ENCODE measurements at places on chromosomes 3 and 15. TPM values are rescaled to one million over a fixed set of nuclear protein-coding genes. Genes with fewer than 3 reads are reported as not detected.

GRCh38 chr3:141431411-141432378, 55.1 kb upstream of the RASA2 start:
- no peak for DNase-seq

DNA sequence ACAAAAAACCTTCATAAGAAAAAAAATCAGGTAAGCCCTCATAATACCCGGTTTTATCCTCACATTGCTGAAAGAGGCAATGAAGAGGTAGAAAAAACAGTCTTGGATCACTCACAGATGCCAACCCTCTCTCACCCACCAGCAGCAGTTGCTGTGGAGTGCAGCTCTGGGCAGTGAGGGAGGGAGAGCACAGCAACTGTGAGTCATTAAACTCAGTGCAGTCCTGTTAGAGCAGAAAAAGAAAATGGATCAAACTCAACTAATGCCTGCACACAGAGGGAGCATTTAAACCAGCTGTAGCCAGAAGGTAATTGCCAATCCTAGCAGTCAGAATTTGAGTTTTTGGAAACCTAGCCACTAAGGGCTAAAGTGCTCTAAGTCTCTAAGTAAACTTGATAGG, 1050.6 kb upstream of the ALCAM start:
- DNase-seq: no peak

GRCh38 chr15:81901319-81901718, 144.5 kb downstream of the MEX3B start:
- no peak for DNase-seq

LRRIQ4 gene
- total RNA-seq: 0.14 TPM

- no peak for DNase-seq
Observed at GRCh38 chr15:50287324-50288116, 22.0 kb upstream of the HDC start.

DNA sequence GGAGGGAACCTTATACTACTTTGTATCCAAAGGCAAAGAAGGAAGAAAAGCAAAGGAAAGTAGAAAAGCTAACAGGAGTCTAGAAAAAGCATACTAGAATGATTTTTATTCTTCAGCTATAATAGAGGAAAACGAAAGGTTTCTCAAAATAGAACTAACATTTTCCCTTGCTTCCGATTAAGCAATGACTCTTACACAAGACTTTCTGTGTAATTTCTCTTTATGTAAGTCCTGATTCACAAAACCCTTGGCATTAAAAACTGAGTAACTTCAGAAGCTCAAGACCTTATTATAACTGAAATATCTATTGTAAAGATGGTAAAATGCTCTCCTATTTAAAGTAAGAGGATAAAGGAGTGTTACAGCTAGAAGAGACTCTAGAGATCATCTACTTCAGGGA, 97.4 kb downstream of the DTWD1 start:
- DNase-seq: no peak

DNA sequence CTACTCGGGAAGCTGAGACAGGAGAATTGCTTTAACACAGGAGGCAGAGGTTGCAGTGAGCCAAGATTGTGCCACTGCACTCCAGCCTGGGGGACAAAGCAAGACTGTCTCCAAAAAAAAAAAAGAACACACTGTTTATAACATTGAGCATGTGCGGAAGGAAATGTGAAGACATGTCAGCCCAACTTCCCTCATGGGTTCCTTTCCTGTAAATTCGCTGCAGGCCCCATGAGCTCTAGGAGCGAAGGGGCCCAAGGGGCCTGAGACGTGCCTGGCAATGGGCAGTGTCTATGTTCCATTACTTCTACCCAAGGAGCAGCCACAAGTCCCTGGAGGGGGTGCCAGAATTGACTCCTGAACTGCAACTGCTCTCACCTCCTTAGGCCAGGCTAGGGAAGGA, 3.2 kb downstream of the PFKFB4 start:
- DNase-seq: no peak

DNA sequence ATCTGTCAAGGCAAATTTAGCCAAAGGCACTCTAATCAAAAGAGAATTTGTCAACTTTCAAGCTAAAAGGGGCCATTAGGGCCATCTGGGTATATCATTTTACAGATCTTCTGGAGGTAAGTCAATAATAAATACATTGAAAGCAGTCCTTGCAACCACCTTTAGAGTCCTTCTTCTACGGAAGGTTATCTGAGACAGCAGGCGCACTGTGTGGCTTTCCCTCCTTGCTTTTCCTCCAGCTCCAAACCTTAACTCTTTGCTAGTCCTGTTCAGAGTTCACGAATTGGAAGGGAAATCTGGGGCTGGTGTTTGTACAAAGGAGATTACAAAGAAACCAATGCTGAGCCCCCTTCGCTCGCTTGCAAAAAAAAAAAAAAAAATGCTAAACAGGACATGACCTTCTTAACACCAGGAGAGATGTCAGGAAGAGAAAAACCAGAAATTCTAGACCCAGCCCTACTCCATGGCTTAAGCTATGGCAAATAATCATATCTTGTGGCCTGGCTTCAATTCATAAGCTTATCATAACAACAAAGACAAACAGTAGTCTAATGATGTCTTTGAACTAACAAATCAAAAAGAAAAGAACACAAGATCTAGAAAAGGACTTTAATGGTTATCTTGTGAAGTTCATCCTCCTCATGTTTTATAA, 215.7 kb downstream of the STT3B start:
- DNase-seq: no peak

GRCh38 chr3:147409143-147410115, at the start of gene ZIC1:
Gene ZIC1 (plus strand): TSS chr3:147409365. CDS start chr3:147410113, 748 bp downstream.
- DNase-seq: no peak
